Osteocyte (in vitro differentiated cells): ENCODE measurements at places on chromosomes 7 and 10.

- DNase-seq, result no peak
These were observed 2.0 kb upstream of the NFKB2 start for GRCh38 chr10:102393411-102394078.

- DNase-seq, result peak; percentile 87
These were observed 782 bp downstream of the IFIT5 start for GRCh38 chr10:89414879-89415821.

GRCh38 chr7:105672801-105673200, 91.5 kb upstream of the EFCAB10 start:
- no peak for DNase-seq

DNA sequence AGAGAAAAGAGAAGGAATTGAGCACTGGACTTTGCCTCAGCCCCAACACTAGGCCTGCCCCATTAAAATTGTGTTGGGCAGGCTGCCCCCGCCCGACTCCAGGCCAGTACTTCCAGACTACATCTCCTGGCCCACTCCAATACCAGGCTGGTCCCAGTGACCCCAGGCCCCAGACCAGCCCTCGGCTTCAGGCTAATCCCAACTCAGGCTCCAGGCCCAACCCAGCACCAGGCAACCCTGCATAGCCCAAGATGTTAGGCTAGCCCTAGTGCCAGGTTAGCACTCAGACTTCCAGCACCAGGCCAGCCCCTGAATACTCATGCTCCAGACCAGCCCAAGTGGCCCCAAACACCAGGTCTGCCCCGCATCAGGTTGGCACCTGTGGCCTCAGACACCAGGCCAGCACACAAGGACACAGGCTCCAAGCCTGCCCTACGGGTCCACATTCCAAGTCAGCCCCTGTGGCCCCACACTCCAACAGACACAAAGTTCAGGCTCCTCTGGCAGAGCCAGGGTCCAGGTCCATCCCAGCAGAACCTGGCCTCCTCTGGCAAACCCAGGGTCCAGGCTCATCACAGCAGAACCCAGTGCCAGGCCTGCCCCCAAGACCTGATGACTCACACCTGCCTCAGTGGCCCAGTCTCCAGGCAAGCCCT, 20.3 kb downstream of the COG5 start:
- DNase-seq, result no peak

DNA sequence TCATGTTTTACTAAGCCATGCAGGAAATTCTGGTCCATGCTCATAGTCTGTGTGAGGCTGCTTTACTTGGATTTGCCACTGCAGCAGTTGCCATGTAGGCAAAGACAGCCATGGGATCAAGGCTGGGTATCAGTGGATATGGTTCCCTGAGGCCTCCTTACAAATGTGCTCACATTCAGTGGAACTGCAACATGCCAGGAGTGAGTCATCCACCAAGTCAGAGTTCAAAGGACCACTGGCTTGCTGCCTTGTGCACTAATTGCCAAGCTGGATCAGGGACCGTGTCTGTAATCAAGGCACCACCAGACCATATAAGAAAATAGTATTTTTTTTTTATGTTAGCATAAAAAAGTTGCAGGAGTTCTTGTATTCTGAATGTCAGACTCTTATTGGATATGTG, 101.0 kb downstream of the CDCA7L start:
- no peak for DNase-seq

- no peak for DNase-seq
These were observed 197.3 kb downstream of the CREB5 start for GRCh38 chr7:28609608-28610007.

- DNase-seq, result no peak
These were observed 12.6 kb upstream of the GSDME start for GRCh38 chr7:24769851-24770250.

GRCh38 chr7:48300301-48300700, 129.0 kb downstream of the ABCA13 start:
- no peak for DNase-seq

GRCh38 chr10:1316809-1317143, 260.6 kb downstream of the WDR37 start:
- DNase-seq, result no peak

DNA sequence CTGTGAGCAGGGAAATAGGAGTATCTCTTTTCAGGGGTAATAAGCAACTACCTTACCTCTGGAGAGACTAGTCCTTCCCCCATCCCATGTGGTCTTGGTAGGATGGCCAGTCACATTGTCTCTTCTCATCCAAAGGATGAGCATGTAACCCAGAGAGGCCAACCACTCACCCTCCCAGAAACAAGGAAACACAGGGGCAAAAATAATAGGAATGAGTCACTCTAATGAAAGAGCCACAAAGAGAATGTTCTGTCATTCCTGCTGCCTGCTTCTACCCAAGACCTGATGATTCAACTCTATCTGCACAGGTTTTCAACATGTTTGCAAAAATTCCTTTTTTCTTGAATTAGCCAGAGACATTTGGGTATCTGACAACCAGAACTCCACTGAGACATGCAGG, 99.3 kb upstream of the NFE2L3 start:
- DNase-seq, result no peak

GRCh38 chr7:28151965-28152364, 28.6 kb downstream of the JAZF1 start:
- no peak for DNase-seq

- DNase-seq, result no peak
These were observed 76.4 kb upstream of the NRP1 start for GRCh38 chr10:33410860-33411234.

GRCh38 chr7:137967143-137968018, 34.5 kb downstream of the CREB3L2 start:
- no peak for DNase-seq

DNA sequence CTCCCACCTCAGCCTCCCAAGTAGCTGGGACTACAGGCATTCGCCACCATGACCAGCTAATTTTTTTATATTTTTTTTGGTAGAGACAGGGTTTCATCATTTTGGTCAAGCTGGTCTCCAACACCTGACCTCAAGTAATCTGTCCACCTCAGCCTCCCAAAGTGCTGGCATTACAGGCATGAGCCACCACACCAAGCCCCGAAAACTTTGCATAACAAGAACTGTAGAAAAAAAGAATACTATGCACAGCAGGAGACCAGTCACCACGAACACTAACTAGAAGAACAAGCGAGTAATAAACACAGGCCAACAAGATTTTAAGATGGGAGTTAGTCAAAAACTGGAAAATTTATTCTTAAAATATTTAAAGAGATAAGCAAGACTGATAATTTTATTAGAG, 447.0 kb downstream of the ETV1 start:
- DNase-seq, result no peak

GRCh38 chr7:78514634-78515033, 716.1 kb downstream of the PHTF2 start:
- DNase-seq, result no peak
